Stimulated activated CD4-positive, alpha-beta T cell treated with anti-CD3 and anti-CD28 coated beads, Interleukin-15, amount 100 ng/mL, for 48 hours (primary cell): ENCODE measurements at places on chromosomes 3 and 15.

DNA sequence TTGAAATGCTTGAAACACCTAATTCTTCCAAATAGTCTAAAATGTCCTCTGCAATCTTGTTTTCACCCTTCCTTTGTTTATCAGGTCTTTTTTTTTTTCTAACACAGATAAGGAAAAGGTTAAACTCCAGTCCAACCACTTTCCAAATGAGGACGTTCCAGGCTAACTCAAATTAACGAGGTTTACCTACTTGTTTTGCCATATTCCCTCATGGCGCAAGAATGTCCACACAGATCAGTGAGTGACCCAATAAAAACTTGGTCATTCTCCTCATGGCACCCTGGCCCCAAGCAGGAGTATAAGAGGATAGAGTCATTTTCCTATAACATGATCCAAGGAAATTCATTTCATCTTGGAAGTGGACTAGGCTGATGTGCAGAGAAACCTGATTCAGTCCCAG, 6.6 kb upstream of the LIPC start:
- DNase-seq = no peak

DNA sequence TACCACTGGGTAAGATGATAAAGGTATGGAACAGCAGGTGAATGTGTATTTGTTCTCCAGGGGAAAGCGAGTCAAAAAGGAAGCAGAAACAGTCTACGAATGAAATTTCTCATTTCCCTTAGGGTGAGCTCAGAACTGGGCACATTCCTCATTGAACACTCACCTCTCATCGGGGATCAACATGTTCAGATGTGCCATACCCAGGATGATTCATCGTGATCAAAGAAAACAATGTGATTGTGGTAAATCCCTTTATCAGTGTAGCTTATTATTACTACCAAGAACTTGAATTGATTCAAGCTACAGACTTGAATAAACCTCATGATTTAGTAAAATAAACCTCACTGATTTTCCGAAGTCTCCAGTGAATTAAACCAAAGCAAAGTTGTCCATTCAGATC, 72.1 kb downstream of the GJD2 start:
- no peak for DNase-seq

DNA sequence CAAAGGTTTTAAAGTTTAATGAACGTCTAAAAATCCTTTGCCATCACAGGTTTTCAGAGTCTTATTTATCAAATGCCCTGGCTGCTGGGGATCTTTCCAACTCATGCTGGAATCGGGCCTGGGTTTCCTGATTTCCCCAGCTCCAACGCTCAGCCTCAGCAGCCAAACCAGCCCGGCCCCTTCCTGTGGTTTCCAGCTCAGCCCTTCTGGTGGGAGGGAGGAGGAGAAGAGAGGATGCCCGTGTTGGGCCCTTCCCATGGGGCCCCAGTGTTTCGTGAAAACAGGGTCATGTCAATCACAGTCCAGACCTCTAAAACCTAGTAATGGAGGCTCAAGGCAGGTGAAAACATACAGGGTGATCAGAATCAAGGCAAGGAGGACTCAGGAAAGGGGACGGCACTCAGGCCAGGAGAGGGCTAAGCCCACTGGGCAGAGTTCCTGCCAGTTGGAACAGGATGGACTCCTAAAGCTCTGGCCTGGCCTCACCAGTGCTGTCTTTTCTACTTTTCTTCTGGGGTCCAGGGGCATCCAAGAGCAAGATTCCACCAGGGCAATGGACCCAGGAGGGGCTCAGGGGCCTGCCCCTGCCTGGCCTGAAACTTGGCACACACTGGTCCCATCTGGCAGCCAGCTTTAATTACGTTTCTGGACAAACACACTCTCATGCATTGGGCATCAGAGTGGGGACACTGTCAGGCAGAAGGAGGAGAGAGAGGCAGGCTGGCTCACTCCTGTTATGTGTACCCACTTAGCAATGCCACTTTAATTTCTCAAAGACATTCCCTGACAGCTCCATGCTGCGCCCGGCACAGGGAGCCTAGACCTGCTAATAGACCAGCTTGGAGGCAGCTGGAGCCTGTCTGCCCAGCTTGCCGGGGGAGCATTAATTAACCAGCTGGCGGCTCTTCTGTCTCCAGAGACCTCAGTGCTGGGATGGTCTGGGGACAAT, 194.6 kb downstream of the FAM43A start:
- DNase-seq = no peak

DNA sequence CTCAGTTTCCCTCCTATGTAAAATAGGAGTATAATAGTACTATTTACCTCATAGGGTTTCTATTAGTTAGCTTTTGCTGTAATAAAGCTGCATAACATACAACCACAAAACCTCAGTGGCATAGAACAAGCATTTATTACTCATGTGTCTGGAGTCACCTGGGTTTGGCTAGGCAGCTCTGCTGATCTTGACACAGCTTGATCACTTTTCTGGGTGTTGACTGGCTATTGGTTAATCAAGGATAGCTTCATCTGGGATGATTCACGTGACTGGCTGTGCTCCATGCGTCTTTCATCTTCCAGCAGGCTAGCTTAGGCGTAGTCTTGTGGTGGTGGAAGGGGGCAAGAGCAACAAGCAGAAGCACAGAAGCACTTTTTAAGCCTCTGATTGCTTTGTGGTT, 112.6 kb downstream of the SQOR start:
- no peak for DNase-seq

GRCh38 chr15:98174841-98175240, 214.3 kb downstream of the ARRDC4 start:
- no peak for DNase-seq

- DNase-seq = no peak
These were observed 27.0 kb downstream of the SHQ1 start for GRCh38 chr3:72821161-72821781.

DNA sequence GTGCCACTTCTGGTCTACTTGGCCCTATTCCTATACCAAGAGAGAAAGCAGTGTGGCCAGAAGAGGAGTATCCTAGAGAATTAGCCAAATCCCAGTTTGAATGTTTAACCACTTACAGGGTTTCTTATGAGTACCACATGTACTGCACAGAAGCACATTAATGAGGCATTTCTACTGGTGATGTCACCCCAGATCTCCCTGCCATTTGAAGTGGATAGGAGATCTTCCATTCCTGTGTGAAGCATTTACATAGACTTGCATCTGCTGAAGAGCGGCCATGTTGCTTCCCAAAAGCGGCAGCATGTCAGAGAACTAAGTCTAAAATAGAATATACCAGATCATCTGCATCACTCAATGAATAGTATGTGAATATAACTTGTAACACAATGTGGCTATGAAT, 108.4 kb upstream of the TUSC7 start:
- DNase-seq = no peak
